NCI-H82 (cell line): ENCODE measurements at places on chromosomes 12 and 14.

DNA sequence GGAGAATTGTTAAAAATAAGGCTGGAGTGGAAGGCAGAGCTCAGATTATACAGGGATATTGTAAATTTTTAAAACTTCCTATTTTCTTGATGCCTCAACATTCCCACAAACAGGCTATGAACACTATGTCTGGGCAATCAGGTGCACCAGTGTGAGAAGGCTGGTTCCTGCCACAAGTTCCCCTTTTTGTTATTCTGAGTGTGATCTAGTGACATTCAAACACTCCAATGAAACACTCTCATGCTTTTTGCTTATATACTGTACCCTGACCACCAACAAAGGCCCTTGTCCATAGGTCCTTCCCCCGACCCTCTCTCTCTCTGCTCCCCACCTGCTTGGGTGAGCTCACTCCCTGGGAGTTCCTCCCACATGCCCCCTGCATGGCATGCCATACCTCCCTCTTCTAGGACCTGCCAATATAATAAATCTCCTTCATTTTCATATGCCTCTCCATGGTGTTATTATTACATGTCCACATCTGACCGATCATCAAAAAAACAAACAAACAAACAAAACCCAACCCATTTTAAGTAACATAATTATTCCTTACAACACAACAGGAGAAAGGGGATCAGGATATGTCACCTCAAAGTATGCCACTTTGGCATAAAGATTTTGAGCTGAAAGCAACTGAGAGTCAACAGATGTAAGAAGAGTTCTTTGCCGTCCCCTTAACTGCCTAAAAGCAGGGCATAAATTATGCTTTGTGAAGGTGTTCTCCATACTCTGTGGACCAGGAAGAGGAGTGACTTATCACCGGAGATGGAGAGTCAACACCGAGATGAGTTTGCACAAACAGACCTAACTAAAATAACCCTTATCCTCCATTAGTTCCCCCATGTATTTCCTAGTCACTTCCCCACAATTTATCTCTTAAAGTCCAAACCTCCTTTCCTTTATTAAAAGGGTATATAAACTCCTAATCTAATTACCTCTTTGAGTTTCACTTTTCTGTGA is 42.5 kb upstream of the CATSPERB start:
- DNase-seq: no peak

DNA sequence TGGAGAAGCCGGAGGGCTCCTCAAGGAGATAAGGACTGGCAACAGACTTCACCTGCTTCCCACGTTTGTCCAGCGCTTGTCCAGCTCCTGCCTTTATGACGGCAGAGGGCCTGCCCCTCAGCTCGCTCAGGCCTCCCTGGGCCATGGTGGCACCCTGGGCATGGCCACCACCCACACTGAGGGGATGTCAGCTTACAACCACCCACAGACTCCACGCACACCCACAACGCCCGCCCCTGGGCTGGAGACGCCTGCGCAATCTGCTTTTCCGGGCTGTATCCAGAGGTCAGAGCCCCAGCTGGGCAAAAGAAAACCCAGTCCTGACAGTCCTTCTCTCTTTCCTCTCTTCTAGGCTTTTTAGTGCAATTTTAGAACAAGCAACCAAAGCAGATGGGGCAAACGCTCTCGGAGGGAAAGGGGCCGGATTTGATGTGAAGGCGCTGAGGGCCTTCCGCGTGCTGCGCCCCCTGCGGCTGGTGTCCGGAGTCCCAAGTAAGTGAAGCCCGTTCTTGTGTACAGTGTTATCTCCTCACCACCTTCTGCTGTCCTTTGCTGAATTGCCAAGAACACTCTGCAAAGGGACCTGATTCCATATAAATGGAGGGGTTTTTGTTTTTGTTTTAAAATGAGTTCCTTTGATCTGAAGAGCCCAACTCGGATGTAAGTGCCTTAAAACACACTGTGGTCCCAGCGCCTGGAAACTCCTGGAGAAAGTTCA is 337.4 kb upstream of the FKBP4 start:
- peak; percentile 88 for DNase-seq

- DNase-seq: no peak
Measured at GRCh38 chr14:49526101-49526500, 60.1 kb downstream of the RPS29 start.

DNA sequence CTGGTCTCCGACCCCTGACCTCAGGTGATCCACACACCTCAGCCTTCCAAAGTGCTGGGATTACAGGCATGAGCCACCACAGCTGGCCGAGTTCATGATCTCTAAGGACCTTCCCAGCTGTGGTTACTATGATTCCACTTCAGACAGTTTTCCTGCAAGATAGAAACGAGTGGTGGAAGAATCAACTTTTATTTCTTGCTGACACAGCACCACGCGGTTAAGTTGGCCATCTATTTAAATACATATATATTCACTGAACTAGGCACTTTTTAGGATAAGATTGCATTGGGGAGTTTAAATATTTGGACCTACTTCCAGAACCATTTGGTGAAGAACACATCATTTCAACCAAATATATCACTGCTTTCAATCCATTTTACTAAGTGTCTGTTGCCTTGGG is 213.4 kb downstream of the TBX5 start:
- no peak for DNase-seq

DNA sequence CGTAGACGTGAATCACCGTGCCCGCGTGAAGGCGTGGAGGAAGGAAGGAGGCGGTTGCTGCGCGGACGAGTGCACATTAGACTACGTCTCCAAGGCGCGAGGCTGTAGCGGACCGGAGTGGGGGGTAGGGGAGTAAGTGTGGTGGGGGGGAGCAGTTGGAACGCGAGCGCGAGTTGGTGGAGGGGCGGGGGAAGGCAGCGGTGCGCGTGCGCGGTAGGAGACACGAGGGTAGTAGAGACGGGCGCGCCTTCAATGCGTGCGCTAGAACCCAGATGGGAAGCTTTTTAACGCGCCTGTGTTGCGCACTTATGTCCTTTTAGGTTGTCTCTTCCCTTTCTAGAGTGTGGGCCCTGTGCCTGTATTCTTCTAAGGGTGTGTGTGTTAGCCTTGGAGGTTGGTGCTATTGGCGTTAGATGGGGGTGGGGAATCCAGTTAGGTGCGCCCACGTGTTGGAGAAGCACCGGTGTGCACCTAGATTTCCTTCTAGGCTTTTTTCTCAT is 604 bp downstream of the EIF4B start:
- peak; percentile 94 for DNase-seq

GRCh38 chr14:62954165-62954564 is 91.1 kb downstream of the KCNH5 start:
- no peak for DNase-seq

- DNase-seq: no peak
Measured at GRCh38 chr12:108348842-108349241, 9.7 kb upstream of the CMKLR1 start.

DNA sequence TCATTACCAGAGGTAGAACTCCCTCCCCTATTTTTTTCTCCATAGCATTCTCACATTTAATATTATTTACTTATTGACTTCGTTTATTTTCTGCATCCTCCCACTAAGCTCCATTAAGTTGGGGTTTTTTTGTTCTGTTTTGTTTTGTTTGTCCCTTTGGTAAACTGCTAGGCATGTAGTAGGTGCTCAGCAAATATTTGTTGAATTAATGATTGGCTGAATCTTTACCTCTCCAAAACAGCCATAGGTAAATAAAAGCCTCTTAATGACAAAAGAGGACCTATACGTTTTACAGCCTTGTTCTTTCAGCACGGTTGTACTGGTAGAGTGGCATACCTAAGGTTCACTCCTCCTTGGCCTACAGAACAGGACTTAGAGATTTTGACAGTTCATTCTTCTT is 52.0 kb downstream of the PRORP start:
- DNase-seq: no peak

DNA sequence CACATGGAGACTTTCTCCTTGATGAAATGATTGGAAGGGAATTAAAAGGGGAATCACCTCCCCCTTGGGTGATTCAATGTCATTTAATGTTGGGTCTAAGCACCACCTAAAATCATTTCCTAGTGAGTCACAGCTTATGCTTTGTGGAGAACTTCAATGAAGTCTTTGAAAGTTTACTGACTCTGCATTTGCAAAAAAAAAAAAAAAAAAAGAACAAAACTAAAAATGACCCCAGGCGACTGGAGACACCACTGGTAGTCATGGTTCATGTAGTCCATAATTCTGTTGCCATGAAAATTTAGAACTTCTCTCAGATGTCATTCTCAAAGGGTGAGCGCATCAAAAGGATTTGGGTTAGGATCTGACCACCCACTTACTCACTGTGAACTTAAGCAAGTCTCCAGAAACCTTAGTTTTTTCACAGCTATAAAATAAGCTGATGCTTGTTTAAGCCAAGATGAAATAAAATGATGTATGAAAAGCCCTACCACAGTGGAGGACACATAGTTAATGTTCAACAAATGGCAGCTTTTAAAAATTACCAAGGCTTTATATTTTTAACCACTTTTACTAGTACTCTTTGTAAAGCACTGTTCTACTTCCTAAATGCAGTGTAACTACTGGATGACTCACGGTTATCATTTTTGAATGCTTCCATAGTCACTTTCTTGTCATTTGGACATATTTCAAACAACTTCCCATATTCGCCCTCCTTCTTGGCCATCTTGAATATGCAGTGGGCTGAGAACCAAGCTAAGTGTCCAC is 18.1 kb upstream of the KSR2 start:
- DNase-seq: no peak

DNA sequence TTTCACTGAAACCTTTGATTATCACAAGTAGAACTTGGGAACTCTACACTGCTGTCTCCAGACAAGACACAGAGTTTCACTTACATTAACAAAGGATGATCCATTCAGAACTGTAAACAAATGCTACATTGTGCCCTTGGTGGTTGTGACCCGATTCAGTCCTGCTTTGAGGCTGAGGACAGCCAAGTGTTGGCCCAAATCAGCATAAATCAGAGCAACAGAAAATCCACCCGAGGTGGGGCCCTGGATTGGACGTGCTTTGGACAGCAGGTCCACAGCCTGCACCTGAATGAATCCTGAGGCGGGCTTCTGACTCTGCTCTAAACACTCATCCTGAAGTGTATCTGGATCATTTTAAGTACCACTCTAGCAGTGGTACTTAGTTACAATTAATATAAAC is 68.8 kb downstream of the PPP2R5C start:
- DNase-seq: no peak

DNA sequence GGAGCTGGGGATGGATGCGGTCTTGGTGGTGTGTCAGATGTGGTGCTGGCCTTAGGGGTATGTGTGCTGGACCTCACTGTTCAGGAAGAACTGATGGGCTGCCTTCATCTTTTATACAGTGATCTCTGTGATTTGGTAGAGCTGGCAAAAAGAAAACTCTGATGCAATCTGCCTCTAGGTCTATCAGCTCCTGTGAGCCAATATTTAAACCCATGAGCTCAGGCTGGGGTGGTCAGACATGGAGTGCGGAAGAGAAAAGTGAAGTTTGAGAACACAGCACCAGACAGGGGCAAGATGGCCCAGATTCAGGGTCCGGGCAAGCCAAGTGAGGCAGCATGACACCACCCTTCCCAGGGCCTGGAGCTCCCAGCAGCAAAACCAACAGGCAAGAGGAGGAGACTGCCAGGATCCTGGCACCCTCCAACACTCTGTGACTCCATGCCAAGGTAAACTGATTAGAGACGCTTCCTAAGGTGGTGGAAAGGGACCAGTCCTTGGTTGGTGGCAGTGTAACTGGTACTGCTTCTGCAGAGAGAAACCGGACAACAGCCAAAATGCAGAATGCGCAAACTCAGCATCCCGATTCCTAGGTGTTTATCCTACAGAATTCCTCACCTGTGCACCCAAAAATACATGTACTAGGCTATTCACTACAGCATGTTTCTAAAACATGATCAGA is 82.3 kb downstream of the CHGA start:
- no peak for DNase-seq

- DNase-seq: peak; percentile 12
Measured at GRCh38 chr12:47757840-47758583, 668 bp downstream of the RAPGEF3 start.

- DNase-seq: no peak
Measured at GRCh38 chr12:93537769-93538168, 34.7 kb upstream of the SOCS2 start.

DNA sequence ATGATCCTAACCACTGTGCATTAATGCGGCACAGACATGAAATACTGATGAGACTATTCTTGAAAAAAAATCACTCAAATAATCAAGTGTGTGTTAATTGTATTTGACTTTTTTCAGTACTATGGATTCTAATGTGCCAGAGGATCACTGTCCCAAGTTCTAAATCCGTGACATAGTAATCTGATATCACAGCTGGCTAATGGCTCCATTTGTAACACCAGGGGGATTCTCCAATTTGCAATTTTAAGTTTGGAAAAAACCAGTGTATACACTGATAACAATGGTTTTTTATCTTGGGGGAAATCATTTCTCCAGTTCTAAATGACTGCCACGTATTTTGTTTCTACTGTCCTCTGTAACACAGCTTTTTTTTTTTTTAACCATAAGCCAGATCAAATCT is 33.0 kb downstream of the MPHOSPH9 start:
- DNase-seq: no peak

- DNase-seq: peak; percentile 43
Measured at GRCh38 chr12:46160101-46160980, 108.5 kb downstream of the SLC38A1 start.

- no peak for DNase-seq
Measured at GRCh38 chr12:70430400-70430799, 64.3 kb downstream of the KCNMB4 start.
